Stimulated activated effector memory CD8-positive, alpha-beta T cell treated with anti-CD3 and anti-CD28 coated beads, Interleukin-12 subunit alpha, Interleukin-12 subunit beta, amount 100 ng/mL, for 72 hours (primary cell): ENCODE measurements at places on chromosomes 5 and 9.

DNA sequence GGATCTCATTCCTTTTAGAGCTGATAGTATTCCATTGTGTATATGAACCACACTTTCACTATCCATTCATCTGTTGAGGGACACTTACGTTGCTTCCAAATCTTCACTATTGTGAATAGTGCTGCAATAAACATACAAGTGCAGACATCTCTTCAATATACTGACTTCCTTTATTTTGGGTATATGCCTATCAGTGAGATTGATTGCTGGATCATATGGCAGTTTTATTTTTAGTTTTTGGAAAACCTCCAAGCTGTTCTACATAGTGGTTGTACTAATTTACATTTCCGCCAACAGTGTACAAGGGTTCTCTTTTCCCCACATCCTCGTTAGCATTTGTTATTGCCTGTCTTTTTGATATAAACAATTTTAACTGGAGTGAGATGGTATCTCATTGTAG, 33.8 kb upstream of the LECT2 start:
- no peak for DNase-seq

DNA sequence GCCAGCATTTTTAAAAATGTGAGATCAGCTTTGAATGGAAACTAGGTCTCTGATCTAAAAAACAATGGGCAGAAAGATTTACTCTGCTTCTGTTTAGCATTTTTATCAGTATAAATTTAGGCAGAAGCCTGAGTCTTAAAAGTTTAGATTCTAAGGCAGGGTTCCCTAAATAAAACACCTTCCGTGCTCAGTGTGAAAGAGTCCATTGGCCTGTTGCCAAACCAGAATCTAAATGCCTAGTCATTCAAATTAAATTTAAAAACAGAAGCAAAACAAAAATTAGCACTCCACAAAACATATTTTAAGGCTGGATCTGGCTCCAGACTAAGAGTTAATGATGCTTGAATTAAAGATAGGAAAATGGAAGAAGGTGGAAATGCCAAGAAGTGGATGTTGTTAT, 4.5 kb downstream of the TYRP1 start:
- DNase-seq, result no peak

GRCh38 chr5:134070725-134071613, 43.5 kb upstream of the TCF7 start:
- no peak for DNase-seq

GRCh38 chr9:22158927-22159346, 149.8 kb upstream of the CDKN2B start:
- DNase-seq, result no peak

- DNase-seq, result no peak
These were observed 91.8 kb upstream of the CXCL14 start for GRCh38 chr5:135670588-135670987.
